Activated CD4-positive, alpha-beta T cell treated with anti-CD3 and anti-CD28 coated beads for 48 hours (primary cell): ENCODE measurements at places on chromosomes 2 and 18.
A peak's percentile ranks its signal among the peaks of the same experiment; 100 is the strongest.

DNA sequence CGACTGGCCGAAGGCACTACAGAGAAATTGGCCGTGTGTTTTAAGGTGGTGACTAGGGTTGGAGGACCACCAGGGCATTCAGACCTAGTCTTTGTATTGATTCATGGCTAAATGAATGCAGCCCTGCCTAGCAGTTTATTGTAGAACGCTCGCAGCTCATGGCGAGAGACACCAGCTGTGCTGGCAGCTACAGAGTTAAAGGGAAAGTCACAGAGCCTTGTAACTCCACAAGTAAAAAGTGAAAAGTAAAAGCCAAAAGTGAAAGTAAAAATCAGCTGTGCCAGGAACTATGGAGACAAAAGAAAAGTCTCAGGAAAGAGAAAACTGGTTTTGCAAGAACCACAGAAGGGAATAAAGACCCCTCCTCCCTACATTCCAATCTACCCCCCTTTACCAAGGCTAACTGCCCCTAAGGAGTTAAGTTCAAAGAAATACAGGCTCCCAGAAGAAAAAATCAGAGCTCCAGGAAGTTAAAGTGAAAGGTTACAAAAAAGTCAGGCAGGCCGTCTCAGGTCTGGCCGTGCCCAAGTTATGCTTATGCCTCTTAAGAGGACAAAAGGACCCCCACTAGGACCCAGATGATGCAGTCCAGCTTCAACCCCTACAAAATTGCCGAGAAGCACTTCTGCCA, 46.4 kb upstream of the SELENOI start:
- DNase-seq: peak; percentile 29

DNA sequence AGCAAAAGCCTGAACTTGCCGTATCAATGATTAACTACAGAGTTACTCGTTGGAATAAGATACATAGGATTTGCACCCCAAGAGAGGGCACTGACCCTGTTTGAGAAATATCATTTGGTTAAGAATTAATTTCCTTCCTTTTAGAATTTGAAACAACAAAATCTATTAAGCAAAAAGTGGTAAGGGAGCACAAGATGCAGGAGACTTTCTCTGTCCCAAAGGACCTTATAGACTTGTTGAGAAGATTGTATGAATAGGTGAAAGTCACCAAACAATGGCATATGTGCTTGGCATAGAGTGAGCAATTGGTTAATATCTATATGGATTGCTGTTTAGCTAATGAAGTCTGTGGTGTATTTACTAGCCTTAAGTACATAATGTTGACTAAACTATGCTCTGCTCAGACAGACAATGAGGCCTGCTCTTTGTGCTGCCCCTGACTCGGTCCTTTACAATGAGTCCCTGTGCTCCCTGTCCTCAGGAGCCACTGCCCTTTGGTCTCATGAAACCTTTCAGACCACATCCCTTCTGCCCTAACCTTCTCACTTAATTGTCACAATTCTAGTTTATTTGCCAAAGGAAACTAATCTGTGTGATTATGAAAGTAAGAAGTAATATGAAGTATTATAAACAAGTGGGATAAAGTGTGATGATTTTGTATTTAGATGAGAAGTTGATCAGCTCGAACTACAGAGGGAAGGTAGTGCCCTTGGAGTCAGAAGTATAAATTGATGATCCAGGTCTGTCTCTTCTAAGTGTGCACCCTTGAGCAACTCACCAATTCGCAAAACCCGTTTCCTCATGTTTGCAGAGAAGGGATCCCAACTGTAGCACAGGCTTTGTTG, 21.2 kb upstream of the HNMT start:
- DNase-seq: no peak

DNA sequence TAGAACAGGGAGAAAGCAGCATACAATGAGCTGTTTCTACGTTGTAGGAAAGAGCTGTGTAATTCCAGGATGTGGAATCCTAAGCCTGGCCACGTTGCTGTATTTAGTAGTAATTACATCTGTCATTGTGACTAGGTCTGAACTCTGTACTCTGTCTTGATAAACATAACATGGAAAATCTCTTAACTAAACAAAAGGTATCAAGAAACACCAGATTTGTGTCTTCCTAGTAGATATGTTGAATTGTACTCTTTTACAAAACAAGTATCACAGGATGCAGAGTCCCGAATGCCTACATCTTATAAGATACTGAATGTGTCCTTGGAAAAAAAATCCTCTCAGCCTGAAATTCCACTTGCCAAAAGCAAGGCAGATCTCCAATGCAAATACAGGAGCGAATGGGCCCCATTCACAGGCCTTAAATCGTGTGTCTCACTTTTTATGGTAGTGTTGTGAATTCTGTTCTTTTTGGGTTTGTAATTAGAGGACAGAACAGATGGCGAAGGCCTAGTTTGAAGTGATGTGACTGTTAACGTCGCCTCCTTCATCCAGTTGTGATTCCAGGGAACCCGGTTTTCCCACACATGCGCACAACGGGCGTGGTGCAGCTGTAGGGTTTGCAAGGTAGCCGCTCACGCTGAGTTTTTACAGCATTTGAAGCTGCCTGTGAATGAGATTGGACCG, 246.5 kb downstream of the GBX2 start:
- DNase-seq: no peak

- DNase-seq: no peak
Observed at GRCh38 chr2:24351981-24352380, 8.4 kb downstream of the ITSN2 start.

DNA sequence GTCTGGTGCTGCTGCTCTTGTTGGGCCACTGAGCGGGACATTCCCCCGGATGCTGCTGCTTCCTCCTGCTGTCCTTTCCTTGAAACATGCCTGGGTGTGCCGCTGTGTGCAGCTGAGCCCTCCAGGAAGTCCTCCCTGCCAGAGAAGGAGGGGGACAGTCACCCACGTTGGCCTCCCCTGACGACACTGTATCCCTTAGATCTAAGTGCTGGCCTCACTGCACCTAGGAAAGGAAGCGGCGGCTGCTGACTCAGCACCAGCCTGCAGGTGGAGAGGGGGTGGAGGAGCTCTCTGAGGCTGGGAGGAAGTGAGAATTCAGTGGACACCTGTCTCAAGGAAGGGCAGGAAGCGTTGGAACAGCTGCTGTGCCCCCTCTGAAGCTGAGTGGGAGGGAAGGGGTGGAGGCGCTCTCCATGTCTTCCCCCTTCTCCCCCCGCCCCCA, 239.8 kb downstream of the HAUS1 start:
- DNase-seq: peak; percentile 68

DNA sequence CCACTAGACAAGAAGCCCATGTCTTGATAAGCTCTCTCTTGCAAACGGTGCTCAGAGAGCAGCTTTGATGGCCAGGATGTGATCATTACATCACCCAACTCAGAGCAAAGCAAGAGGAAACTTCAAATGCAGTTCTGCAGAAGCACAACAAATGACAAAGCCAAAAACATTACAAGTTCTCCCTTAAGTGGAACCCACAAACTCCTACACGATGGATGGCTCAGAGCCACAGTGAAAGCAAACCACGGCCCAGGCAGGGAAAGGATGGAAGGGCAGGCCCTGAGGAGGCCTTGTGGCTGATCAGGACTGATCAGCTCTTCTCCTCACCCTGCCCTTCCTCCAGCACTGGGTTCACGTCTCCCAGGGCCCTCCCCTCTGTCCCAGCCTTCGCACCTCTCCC, 326.4 kb downstream of the EIPR1 start:
- DNase-seq: peak; percentile 45

DNA sequence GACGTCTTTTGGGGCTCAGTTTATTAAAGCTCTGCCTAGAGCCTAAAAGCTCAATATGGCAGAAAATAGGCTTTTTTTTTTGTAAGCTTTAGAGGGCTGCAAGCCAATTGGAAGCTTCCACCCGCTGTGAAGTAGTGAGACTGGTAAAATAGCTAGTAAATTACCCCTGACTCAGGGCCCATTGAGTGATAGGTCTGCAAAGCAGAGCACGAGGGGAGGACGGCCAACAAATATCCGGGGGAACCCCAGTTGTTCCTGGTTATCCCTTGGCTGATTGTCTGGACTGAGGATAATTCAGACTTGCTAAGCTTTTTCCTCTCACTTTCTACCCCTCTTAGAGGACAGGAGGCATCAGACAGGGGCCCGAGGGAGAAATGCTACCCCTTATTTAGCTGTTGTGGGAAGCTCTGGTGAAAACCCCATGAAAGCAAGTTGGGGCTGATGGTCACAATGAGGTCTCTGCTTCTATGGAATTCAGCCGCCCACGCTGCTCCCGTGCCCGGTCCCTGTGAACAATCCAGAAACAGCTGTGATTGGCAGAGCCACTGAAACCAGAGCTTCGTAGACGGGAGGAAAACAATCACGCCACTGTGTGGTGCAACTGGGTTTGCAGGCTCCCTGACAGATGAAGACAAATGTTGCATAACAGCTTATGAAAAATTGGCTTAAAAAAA, 141.9 kb upstream of the LGALSL start:
- DNase-seq: no peak

DNA sequence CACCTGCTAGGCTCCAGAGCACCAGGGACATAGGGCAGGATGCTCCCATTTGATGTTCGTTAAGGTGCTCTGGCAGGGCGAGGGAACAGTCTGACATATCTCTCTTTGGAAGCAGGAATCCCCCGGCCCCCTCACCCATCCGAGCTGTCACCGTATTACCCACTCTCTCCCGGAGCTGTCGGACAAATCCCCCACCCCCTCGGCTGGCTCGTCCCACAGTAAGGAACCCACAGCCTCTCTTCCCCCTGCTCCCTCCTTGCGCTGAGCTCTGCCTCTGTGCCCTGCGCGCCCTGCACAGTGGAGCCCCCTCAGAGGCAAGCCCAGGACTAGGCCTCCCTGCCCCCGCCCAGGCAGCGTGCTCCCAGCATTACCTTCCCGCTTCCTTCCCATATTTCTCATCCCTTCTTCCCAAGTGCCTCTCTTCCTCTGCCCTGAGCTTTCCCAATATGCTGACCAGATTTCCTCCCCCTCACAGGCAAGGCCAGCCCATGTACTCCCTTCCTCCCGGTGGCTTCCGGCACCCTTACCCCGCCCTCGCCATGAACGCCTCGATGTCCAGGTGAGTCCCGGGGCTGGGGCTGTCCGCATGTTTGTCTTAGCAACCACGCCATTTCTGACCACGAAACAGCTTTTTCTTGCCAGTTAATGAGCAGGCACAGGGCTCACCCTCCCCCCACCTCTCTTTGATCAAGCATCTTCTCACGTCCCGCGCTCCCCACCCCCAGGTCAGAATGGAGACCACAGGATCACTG, 23.8 kb downstream of the TGOLN2 start:
- no peak for DNase-seq

GRCh38 chr2:39160982-39161381, 40.1 kb upstream of the SOS1 start:
- no peak for DNase-seq

- DNase-seq: peak; percentile 8
Observed at GRCh38 chr2:175309799-175310198, 128.3 kb upstream of the ATP5MC3 start.

DNA sequence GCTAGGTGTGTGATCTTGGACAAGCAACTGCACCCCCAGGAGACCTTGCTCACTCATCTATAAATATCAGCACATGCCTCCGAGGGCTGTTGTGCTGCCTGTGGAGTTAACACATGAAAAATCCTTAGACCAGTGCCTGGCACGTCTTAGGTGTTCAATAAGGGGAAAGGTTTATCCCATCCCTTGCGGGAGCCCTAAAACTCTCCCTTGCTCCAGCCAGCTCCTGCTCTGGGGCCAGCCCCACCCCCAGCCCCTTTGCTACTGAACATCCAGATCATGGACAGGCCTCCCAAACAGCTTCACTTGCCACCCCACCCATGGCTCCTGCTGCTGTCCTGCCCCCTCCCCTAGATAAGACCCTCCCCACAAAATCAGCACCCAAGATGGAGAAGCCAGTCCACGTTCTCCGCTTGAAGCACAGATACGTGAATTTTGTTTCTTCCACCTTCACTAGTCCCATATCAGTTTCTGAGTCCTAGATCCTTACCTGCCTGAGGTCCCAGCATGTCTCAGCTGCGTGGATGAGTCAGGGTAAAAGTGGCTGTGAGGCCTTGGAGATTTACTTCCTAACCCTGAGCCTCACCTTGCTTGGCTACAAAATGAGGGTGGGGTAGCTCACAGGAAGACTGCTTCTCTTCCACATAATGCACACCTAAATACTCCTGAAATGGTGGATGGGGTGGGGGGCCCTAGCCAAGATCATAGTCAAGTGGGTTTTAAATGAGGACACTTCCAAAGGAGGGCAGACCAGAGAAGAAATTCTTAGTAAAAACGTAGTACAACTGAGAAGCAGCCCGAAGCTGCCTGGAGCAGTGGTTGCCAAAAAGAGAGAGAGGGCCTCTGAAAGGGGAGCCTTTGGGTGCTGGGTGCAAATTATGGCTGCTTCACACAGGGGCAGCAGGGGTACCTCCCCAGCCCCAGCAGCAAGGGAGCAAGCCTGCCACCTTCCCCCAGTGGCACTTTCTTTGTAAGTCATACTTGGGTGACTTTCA, 40.4 kb downstream of the C1QL2 start:
- DNase-seq: no peak

DNA sequence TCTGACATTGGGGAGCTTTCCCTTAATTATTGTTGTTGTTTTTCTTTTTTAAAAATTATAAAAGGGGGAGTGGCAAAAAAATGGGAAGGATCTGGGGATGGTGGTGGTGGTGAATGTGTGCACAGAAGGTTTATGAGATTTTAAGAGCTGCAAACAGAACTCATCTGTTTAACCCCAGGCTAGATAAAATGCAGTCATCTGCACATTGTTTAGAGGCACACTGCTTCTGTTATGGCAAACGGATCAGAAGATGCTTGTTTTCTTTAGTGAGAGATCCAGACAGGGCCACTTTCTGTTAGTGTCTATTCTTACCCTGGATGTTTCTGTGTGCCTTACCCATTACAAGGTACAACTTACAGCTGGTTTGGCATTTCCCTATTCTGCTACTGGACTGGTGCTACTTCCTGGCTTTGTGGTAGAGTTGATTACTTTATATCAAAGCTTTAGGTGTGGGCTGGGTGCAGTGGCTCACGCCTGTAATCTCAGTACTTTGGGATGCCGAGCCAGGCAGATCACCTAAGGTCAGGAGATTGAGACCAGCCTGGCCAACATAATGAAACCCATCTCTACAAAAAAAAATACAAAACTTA, 68.2 kb upstream of the NRP2 start:
- DNase-seq: no peak

- no peak for DNase-seq
Observed at GRCh38 chr2:28746429-28747111, 5.1 kb upstream of the PPP1CB start.

GRCh38 chr18:697800-698199, 14.6 kb downstream of the ENOSF1 start:
- DNase-seq: no peak

DNA sequence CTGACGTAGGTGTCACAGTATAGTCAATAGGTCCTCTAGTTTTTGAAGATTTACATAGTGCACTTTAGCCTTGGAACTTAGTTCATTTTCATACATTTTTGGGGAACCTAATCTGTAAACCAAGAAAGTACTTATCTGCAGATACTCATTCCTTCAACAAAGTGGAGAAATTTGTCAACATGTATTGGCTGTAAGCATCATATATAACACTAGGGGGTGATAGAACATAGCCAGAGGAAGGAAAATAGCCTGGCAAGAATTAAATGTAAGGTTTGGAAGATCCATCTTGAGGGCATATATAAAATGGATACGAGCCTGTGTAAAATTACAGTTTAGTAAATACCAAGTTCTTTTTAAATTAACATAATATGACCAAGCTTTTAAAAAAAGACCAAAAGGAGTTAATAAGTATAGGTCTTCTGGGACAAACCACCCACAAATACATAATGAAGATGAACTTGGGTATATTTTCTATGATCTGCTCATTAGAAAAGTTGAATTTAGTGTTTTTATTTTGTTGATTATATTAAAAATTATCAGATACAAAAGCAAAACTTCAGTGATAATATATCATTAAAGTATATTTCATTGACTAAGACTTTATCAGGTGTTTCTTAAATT, 18.2 kb downstream of the RPL37A start:
- no peak for DNase-seq
